ENCODE measurements at places on chromosomes 12 and 14.

DNA sequence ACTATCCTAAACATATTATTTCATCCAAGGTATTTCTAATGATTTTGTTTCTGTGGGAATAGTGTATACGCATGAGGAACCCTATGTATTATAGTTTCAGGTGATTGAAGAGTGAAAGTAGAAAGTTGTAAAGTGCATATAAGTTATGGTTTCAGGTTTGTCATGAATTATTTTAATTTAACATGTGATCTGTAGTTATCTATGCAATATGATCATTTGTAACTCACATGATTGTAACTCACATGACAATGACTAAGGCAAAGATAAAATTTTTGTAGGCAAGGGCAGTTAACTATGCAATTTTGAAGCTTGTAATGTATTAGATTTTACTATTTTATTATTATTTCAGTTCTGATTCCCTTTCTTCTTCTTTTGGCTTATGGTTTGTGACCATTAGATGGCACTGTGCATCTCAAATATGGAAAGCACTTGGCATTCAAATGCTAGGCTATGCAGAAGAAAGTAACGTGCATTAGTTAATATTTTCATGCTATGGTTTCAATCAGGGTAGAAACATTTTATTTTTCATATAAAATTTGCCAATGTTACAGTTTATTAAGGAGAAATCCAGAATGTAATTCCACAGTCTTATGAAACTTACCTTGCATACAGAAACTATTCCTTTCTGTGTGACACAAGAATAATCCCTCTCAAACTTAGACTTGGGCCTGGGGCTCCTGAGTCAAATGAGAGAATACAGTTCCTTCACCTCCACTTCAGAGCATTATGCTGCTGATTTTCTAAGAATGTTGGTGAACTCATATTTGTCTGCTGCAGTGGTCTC is 15.8 kb upstream of the TMEM30B start:
- DNase-seq, result peak; percentile 60
- no peaks in the 10 kb centered on the region for H3K27me3 ChIP-seq
- H3K27ac ChIP-seq, result no peak overlapping the region
- peaks cover 52% of the 10 kb centered on the region for H3K4me1 ChIP-seq

- H3K4me3 ChIP-seq, result no peak overlapping the region
- DNase-seq, result no peak
- no peaks in the 10 kb centered on the region for H3K36me3 ChIP-seq
- no peaks in the 10 kb centered on the region for H3K4me1 ChIP-seq
- H3K27ac ChIP-seq, result no peak overlapping the region
Observed at GRCh38 chr14:20180486-20180885, 10.2 kb upstream of the OR11G2 start.

DNA sequence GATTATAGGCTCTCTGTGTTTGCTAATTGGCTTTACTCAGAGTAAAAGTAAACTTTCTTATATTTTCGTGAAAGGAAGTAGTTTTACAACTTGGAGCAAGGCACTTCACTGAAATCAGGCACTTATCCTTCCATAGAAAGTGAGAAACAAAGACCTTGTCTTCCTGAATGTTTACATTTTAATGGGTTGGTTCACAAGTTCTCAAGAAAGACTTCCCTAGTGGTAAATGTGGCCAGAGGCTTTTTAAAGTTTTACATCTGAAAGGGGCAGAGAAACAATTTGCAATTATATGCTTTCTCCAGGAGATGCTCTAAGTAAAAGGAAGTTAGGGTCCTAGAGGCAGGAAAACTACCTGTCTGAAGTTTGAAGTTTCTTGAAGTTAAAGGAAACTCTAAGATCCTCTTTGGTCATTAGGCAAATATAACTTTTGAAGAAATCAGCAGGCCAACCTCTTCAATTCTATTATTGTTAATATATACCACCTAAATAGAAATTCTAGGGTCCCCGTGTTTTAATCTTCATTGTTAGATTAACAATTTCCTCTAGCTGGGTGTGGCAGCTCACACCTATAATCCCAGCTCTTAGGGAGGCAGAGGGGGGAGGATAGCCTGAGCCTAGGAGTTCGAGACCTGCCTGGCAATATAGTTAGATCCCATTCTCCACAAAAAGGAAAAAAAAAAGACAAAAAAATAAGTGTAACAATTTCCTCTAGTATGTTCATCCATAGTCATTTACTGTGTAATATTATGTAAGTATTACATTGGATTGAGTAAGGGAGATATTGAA is 644.9 kb upstream of the FOXG1 start:
- H3K4me3 ChIP-seq, result no peak overlapping the region
- no peaks in the 10 kb centered on the region for H3K36me3 ChIP-seq
- no peak overlapping the region for H3K27ac ChIP-seq
- no peaks in the 10 kb centered on the region for H3K4me1 ChIP-seq

- no peak overlapping the region for H3K4me3 ChIP-seq
- H3K36me3 ChIP-seq, result peaks cover 25% of the 10 kb centered on the region
- DNase-seq, result no peak
- H3K27me3 ChIP-seq, result no peaks in the 10 kb centered on the region
- peaks cover 32% of the 10 kb centered on the region for H3K4me1 ChIP-seq
Observed at GRCh38 chr14:39423793-39424192, 8.4 kb downstream of the FBXO33 start.

- DNase-seq, result no peak
- peaks cover 13% of the 10 kb centered on the region for H3K27me3 ChIP-seq
- peaks cover 2% of the 10 kb centered on the region for H3K4me1 ChIP-seq
Observed at GRCh38 chr12:94614288-94614721, 36.1 kb downstream of the TMCC3 start.

DNA sequence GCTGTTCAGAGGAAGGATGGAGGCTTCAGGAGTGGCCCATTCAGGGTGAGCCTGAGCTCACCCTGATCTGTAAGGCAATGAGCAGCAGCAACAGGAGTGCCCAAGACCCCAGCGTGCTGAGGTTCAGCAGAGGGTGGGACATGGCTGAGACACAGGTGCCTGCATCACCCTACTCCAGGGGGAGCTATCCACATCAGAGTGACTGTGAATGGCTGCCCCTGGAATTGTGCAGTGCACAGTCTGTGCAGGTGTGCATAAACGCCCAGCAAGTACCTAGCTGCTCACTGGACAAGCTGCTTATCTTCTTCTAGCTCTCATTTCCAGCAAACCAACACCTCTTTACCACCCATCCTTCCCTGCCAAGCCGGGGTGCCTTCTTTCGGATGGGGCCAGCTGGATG is 140.6 kb upstream of the PRMT8 start:
- H3K36me3 ChIP-seq, result no peaks in the 10 kb centered on the region
- no peak for DNase-seq
- no peaks in the 10 kb centered on the region for H3K4me1 ChIP-seq

GRCh38 chr14:51207621-51208020 is 32.4 kb upstream of the TMX1 start:
- peaks cover 17% of the 10 kb centered on the region for H3K27me3 ChIP-seq
- no peak for DNase-seq
- no peak overlapping the region for H3K27ac ChIP-seq
- no peak overlapping the region for H3K4me3 ChIP-seq
- H3K4me1 ChIP-seq, result no peaks in the 10 kb centered on the region
- no peaks in the 10 kb centered on the region for H3K36me3 ChIP-seq

- H3K4me3 ChIP-seq, result no peak overlapping the region
- DNase-seq, result no peak
- no peaks in the 10 kb centered on the region for H3K36me3 ChIP-seq
- H3K27me3 ChIP-seq, result no peaks in the 10 kb centered on the region
Observed at GRCh38 chr12:16218934-16219751, 58.3 kb downstream of the SLC15A5 start.

DNA sequence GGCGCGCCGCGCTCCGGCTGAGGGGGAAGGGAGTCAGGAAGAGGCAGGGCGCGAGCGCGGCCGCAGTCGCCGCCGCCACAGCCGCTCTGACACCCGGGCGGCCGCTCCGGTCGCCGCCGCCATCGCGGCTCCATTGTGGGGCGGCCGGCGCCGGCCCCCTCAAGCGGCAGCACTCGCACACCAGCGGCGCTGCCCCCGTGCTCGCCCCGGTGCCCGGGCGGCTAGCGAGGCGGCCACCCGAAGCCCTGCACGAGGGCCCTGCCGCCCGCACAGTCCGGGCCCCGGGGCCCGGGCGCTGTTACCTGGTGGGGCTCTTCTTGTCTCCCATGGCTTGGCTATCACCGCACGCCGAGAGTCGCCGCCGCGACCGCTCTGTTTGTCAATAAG is 202 bp downstream of the YAF2 start:
- no peaks in the 10 kb centered on the region for H3K27me3 ChIP-seq
- H3K27ac ChIP-seq, result peak overlapping the region; percentile 93
- DNase-seq, result no peak
- peaks cover 49% of the 10 kb centered on the region for H3K4me1 ChIP-seq
- peak overlapping the region; percentile 88 for H3K4me3 ChIP-seq

DNA sequence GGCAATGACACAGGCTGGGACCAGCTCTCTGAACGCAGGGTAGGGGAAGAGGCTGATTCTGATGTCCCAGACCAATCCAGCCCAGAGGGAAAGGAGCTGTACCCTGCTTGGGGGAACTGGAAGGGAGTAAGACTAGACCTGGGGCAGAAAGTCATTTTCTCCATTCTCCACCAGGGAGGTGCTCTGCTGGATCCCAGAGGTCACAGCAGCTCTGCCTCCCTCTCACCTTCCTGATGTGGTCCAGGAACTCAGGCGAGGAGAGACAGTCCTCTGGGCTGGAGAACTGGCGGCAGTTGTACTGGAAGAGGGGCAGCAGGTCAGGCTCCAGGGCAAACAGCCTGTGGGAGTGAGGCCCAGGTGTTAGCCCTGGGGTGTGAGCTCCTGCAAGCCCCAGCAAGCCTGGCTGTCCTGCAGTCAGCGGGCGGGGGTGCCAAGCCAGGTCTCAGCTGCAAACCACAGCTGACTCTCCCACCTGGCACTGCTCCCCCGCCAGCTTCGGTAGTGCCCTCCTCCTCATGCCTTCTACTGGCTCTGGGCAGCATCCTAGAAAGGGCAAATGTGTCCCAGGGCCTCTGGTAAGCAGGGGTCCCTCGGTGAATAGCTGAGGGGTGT is 1.9 kb downstream of the NGB start:
- no peak for DNase-seq
- H3K27me3 ChIP-seq, result peaks cover 38% of the 10 kb centered on the region
- H3K4me3 ChIP-seq, result no peak overlapping the region
- no peaks in the 10 kb centered on the region for H3K36me3 ChIP-seq
- H3K27ac ChIP-seq, result no peak overlapping the region
- H3K4me1 ChIP-seq, result peaks cover 1% of the 10 kb centered on the region

GRCh38 chr14:75186953-75187352 is 10.5 kb upstream of the TMED10 start:
- no peak for DNase-seq
- peaks cover 3% of the 10 kb centered on the region for H3K4me1 ChIP-seq
- no peak overlapping the region for H3K27ac ChIP-seq
- H3K27me3 ChIP-seq, result peaks cover 10% of the 10 kb centered on the region

DNA sequence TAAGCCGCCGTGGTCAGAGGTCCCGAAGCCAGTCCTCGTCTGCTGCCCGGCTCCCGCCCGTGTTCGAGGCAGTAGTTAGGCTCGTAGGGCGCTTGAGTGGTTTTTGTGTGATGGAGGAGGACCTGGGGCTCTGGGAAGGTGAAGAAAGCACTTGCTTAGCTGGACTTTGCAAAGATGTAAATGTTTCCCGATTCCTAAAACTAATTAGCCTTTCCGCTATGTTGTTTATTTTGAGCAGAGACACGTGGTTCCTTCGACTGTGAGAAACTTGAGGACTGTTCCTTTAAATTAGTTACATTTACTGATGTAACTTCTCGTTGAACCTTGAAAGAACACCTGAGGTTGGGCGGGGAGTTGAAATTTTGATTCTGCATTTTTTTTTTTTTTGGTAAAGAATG is 33.9 kb downstream of the MIA2 start:
- DNase-seq, result peak; percentile 44
- peaks cover 30% of the 10 kb centered on the region for H3K36me3 ChIP-seq
- peaks cover 54% of the 10 kb centered on the region for H3K4me1 ChIP-seq
- H3K27me3 ChIP-seq, result no peaks in the 10 kb centered on the region

- no peaks in the 10 kb centered on the region for H3K36me3 ChIP-seq
- peaks cover 2% of the 10 kb centered on the region for H3K27me3 ChIP-seq
- peaks cover 3% of the 10 kb centered on the region for H3K4me1 ChIP-seq
- no peak for DNase-seq
- no peak overlapping the region for H3K4me3 ChIP-seq
Observed at GRCh38 chr12:75917083-75917482, 114.5 kb downstream of the PHLDA1 start.

DNA sequence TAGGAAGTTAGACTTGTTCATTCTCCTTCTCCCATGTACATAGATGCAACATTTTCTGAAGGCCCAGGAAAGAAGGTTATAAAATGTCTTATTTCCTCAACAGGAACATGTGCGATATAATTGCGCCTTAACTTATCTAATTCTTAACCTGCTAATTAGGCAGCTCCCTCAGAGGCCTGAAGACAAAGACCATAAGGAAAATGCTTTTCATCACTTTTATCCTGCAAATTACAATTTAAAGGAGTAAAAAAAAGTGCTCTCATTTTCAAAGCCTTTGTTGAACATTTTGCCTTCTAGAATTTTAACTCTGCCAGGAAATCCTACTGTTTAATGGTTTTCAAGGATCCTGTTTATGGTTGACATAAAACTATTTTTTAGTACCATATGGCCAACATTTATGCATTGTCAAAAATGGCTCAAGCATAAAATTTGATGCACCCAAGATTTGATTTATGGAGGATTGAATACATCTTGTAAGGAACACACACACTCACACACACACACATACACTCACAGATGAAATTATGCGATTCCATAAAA is 660.4 kb upstream of the TMEM132C start:
- H3K4me3 ChIP-seq, result no peak overlapping the region
- H3K27ac ChIP-seq, result no peak overlapping the region
- H3K27me3 ChIP-seq, result no peaks in the 10 kb centered on the region
- no peaks in the 10 kb centered on the region for H3K36me3 ChIP-seq

GRCh38 chr12:74689071-74689655 is 151.5 kb downstream of the ATXN7L3B start:
- H3K4me3 ChIP-seq, result no peak overlapping the region
- no peak for DNase-seq
- H3K36me3 ChIP-seq, result no peaks in the 10 kb centered on the region
- no peak overlapping the region for H3K27ac ChIP-seq
- no peaks in the 10 kb centered on the region for H3K27me3 ChIP-seq
- H3K4me1 ChIP-seq, result no peaks in the 10 kb centered on the region

DNA sequence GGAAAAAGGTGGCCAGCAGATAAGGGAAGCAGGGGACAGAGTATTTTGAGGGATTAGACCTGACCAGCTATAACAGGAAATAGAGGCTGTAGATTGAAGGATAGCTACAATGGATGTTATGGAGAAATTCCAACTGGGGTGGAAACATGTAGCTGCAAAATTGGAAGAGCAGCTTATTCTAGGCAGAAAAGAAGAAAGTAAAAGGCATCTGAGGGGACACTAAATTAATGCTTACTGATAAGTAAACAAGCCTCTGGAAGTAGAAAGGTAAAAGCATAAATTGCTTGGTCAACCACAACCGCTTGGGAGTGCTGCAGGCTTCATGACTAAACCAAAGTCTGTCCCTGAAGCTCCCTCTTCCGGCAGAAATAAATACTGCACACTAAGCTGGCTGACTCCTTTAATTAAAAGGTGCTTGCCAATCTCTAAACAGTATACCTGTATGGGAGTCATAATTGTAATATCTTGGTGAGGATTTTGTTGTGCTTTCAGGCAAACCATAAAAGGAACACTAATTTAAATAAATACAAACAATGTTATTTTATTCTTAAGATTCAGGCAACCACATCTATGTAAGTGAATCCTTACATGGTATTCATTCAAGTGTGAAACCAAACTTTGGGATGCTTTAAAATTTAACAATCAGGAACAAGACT is 7.7 kb downstream of the UBC start:
- H3K36me3 ChIP-seq, result peaks cover 19% of the 10 kb centered on the region
- no peak overlapping the region for H3K4me3 ChIP-seq
- peaks cover 29% of the 10 kb centered on the region for H3K4me1 ChIP-seq
- peak; percentile 97 for DNase-seq
- H3K27ac ChIP-seq, result no peak overlapping the region
